CD4-positive, alpha-beta T cell treated with Interleukin-12 subunit alpha and Interleukin-12 subunit beta, for 1 hour (primary cell): ENCODE measurements at places on chromosomes 3 and 15.

DNA sequence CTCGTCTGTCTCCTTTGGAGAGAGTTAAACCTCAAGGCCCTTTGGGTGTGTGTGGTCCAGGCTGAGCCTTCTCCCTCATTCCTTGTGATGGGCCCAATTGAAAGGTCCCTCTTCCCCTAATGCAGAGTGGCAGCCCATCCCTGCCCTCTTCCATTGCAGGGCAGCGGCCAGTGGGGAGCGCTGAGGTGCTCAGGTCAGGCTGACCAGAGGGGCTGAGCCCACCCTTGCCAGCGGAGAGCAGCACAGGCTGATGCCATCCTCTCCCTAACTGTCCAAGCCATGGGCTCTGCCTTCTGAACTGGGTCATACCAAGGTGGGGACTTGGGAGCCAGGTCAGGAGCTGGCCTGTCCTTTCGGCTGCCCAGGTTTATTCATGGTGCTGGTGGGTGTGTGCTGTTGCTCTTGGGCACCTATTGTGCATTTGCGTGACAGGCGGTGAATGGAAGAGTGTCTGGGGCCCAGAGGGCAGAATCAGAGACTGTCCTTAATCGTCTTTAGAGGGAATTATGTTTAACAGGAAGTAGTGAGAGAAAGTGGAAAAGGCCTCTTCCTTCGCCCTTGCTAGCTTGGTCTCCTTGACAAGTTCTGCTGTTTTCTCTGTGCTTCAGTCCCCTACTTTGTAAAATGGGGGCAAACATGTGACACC lies 96.9 kb downstream of the VGLL4 start:
- no peak for DNase-seq

DNA sequence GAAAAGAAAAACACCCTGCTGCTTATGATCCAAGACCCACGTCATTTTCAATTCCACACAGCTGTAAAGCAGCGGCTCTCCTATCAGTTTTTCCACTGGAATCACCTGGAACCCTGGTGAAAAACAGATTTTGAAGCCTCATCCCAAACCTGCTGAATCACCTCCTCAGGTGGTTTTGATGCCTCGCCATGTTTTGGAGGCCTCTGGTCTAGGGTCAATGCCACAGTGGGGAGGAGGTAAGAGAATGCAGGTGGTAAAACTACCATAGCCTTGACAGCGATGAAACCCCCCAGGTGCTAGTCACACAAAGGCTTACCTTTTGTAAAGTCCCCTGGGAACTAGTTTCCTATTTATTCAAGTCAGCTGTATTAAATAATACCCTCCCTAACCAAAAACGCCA lies 24.8 kb downstream of the MYO1E start:
- DNase-seq = no peak

DNA sequence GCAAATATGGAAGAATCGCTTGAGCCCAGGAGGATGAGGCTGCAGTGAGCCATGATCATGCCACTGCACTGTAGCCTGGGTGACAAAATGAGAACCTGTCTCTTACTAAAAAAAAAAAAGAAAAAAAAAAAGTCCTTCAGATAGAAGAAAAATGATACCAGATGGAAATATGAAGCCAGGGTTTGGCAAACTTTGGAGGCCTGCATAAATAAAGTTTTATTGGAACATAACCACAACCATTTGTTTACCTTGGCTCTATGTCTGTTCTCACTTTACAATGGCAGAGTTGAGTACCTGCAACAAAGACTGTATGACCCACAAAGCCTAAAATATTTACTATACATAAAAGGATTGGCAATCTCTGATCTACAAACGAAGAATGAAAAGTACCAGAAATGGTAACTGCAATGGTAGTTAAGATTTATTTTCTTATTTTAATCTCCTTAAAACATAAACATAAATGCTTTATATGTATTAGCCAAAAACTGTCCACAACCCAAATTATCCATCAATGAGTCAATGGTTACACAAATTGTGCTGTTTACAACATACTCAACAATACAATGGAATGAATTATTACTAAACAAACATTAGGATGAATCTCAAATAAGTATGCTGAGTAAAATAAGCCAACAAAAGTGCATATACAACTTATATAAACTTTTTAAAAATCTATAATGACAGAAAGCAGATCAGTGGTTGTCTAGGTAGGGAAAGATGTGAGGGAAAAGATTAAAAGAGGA lies 41.8 kb downstream of the GOLGB1 start:
- DNase-seq = no peak

- DNase-seq = no peak
Observed at GRCh38 chr3:140164922-140165590, 230.1 kb downstream of the CLSTN2 start.

DNA sequence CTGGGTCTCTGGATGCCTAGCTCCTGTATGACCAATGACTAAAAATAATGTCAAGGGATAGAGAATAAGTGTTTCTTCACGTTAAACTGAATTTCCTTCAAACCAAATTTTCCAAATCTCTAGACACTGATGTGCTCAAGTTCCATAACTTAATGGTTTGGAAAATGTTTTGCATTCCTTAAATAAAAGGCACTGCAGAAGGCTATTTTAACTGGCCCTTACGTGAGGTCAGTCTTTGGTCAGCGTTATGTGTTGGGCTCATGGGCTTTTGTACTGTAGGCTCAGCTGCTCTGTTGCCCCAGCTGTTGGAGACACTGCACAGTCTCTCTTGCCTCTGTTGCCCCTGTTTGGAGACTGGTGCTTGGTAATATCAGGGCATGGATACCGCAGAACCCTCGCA lies 188.5 kb downstream of the TPRG1 start:
- no peak for DNase-seq

DNA sequence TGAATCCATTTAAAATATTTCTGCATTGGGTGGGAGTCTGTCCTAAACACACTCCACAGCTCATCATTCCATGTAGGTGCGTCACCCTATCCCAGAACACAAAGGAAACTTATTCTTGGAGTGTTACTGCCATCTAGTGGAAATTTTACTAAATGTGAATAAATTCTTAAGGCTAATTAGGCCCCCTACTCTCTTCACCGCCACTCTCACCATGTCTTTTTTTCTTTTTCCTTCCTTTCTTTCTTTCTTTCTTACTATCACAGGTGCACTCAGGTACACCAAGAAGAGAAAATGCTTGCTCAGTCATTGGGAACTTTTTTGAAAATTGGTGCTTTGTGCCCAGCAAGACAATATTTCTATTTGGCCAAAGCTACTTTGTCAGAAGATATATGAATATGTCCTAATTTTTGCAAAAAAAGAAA lies 26.4 kb upstream of the ATP8B4 start:
- peak; percentile 53 for DNase-seq

DNA sequence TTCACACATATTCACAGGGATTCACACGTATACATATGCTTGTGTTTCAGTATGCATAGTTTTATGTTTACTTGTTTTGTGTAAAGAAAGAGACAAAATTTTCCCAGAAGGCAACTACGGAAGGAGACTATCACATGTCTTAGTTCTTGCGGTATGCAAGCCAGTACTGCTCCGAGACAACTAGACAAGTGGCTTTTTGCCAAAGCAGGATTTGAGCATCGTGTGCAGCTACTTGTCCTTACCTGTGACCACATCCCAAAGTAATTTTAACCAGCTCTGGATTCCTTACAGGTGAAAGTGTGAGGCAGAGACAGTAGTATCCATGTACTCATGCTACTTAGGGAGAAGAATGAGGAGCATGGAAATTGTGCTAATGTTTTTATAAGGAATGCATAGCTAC lies 591.4 kb upstream of the NR2F2 start:
- no peak for DNase-seq

DNA sequence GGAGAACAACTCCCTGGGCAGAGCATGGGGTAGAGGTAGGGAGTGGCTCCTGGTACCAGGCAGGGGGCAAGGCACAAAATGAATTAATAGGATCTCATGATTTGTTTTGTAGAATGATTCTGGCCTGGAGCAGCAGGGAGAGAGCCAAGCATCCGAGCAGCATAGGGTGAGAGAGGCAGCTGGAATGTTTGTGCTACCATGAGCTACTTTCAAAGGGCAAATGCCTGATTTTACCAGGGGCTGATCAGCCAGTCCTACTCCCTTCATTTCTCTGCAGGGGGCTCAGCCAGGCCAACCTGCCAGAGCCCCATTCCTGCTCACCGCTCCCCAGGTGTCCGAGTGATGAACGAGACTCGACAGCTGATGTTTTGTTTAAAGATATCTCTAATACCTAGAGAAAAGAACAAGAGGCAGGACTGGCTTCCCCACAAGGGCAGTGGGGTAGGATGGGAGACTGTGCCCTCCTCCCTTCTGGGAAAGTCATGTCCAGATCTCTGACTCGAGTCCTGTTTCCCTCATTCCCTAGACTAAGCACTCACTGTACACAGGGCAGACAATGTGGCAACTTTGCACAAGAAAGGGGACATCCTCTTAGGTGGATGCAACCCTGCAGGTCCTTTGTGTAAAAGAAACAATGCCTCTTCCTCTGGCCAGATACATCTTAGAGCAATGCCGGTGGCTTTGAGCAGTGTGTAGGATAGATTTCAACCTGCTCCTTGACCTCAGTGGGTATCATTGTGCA lies 12.9 kb downstream of the DUOX2 start:
- DNase-seq = no peak

DNA sequence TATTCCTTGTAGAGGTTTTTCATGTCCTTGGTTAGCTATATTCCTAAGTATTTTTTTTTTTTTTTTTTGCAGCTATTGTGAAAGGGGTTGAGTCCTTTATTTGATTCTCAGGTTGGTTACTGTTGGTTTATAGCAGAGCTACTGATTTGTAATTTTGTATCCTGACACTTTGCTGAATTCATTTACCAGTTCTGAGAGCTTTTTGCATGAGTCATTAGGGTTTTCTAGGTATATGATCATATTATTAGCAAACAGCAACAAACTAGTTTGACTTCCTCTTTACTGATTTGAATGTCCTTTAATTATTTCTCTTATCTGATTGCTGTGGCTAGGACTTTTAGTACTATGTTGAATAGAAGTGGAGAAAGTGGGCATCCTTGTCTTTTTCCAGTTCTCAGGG lies 737.4 kb downstream of the ZNF385D start:
- no peak for DNase-seq

- no peak for DNase-seq
Observed at GRCh38 chr3:142857056-142857455, 31.8 kb downstream of the PCOLCE2 start.

DNA sequence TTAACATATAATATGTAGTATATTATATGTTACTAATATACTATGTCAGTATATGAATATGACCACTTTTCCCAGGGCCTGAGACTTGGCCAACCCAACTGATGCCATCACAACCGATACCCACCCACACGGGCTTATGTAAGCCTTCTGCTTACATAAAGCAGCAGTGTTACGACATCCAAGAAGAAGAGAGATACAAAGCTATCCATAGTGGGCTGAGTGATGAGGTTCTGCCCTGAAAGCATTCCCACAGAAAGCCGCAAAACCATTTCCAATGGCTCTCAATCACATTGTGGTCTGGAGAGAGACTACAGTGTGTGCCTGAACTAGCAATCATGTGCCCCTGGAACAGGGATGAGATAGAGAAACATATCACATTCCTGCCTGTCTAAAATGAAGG lies 177.9 kb downstream of the PLOD2 start:
- DNase-seq = no peak

DNA sequence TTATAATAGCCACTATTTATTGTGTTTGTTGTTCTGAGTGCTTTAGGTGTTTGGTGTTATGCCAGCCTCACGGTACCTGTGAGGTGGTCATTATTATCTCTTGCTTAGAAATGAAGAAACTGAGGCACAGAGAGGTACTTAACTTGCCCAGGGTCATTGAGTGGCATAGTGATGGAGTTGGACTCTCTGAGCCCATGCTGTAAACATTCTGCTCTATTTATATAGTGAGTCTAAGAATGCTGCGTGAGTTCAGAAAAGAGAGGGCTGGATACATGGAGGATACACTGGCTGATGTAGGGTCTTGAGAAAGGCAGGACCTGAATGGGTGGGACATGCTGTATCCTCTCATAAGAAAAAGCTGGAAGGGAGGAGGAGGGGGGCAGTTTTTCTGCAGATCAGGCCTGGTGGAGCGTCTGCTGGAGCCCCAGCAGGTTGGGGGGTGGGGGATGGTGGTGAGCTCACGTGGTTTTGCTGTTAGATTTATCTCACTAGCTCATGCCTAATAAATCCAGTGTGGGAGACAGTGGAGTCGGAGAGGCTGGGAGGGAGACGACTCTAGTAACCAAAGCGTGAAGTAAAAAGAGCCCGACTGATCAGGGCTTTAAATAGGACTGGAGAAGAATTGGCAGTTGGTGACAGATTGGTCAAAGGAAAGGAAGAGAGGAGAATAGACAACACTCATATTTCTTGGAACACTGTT lies 16.0 kb downstream of the MED12L start:
- no peak for DNase-seq

- DNase-seq = no peak
Observed at GRCh38 chr15:57911247-57911646, 154.3 kb downstream of the ALDH1A2 start.

- no peak for DNase-seq
Observed at GRCh38 chr15:98241032-98241554, 280.6 kb downstream of the ARRDC4 start.

DNA sequence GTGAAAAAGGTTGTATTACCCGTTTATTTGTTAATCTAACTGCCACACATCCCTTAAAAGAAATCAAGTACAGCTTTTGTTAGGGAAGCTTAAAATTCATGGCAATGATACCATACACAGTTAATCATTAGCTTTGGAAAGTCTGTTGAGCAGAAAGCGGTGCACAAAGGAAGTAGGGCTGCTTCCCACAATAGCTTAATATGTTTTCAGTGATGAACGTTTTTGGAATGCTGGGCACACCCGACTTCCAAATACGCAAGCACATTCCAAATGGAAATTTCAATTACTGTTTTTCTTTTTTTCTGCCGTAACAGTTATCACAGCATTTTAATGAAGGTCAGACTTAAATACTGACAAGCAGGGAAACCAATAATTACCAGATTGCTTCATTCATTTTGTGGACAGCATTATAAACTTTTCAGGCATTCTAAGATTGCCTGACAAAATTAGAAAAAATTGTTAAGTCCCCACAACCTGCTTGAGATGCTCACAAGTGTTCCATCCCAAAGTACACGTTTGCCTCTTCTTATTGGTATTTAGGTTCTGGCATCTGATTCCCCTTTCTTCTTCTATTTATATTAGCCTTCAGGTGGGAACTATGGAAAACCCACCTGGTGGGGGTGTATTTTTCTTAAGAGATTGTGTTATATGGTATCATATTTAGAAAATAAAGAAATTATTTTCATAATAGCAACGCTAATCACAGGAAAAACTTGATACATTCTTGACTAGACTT lies 1.1 kb upstream of the ECT2 start:
- no peak for DNase-seq

DNA sequence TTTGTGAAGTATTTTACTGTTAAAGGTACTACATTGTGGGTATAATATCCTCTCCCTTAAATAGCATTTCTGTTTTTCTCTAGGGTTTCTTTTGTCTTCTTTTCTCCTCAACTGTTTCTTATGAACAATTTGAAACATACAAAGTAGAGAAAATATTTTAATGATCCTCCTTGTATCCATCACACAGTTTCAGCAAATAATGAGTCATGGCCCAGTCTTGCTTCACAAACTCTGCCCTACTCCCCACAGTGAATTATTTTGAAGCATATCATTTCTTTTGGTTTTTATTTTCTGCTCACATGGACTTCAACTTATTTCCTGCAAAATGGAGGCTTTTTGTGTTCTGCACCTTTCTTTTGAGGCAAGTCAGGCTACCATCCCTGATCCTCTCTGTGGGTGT lies 6.1 kb upstream of the SCAANT1 start:
- DNase-seq = no peak
